H54 (cell line): ENCODE measurements at places on chromosomes 2 and 18.

- DNase-seq = no peak
Measured at GRCh38 chr2:167992278-167992677, 255.1 kb downstream of the STK39 start.

DNA sequence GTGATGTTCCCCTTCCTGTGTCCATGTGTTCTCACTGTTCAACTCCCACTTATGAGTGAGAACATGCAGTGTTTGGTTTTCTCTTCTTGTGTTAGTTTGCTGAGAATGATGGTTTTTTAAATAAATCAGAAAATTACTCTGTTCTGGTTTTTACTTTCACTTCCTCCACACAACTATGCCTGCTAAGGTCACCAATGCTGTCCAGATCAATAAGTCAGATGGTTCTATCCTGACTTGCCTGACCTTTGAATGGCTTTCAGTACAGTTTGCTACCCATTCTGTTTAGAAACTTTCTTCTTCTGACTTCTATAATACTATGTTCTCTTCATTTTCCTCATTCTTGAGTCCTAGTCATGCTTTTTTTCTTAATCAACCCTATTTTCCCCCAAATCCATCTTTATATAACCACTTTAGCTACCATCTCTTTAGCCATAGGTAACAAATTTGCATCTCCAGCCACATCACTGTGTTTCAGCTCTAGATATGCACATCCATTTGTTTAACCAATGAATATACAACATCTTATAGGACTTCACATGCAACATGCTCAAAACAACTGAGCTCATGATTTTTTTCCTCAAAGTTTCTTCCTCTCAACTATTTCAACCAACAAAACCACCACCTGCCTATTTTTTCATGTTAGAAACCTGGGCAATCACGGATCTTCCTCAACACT, 58.8 kb upstream of the SLC38A11 start:
- no peak for DNase-seq

DNA sequence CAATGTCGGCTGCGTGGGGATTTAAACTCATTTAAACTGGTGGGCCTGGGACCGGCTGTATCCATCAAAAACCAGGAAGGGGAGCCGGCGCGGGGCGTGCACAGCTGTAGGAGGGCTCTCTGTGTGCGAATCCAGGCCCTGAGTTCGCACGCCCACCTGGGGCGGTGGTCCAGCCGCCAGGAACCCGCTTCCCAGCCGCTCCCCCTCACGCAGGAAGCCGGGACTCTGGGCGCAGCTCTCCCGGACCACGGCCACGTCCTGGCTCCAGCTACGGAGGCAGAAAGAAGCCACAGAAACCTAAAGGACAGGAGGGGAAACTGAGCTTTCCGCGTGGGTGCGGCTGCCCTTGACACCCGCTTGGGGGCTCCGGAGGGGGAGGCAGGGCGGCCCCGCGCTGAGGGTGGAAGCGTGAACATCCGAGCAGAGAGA, 80.6 kb downstream of the GFPT1 start:
- DNase-seq = no peak

DNA sequence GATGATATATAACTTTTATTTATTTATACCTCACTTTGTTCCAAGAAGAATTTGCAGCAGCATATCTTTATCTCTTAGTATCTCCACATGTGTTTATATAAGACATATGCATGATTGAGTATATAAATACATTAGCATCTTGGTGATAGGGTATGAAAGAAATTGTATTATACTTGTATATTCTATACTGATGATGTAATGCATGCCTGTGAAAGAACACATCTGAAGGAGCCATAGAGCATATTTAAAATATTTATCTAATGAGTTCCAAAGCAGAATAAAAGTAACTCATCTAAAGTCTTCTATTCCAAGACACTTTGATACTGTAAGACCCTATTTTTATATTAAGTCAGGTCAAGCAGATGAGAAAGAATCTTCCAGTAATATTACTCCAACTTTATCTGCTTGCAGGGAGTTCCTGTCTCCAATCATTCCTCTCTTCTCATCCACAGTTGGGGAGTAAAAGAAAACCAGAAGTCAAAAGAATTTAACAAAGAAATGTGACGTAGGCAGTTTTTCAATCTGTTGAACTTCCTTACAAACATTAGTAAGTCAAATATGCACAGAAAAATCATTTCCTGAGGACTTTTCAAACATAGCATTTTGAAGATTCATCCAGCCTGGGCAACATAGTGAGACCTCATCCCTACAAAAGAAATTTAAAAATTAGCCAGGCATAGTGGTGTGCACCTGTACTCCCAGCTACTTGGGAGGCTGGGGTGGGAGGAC, 76.7 kb downstream of the DTNB start:
- no peak for DNase-seq
